Posterior cingulate gyrus (tissue), 11 donors: ENCODE measurements at places on chromosomes 5 and 9.

DNA sequence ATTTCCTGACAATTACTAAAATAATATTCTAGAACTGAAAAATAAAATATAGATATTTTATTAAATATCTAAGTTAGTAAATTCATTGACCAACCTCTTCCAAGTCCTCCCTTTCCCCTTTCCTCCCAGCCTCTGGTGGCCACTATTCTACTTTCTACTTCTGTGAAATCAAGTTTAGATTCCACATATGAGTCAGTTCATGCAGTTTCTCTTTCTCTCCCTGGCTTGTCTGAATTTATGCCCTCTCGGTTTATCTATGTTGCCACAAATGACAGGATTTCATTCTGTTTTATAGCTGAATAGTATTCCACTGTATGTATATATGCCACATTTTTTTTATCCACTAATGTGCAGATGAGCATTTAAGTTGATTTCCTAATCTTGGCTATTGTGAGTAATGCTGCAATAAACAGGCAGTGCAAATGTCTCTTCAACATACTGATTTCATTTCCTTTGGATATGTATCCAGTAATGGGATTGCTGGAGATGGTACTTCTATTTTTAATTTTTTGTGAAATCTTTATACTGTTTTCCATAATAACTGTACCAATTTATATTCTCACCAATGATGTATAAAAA is 52.3 kb downstream of the WDR36 start:
- no peak for DNase-seq

GRCh38 chr5:139374909-139375308 is 8.2 kb downstream of the SLC23A1 start:
- DNase-seq = no peak

DNA sequence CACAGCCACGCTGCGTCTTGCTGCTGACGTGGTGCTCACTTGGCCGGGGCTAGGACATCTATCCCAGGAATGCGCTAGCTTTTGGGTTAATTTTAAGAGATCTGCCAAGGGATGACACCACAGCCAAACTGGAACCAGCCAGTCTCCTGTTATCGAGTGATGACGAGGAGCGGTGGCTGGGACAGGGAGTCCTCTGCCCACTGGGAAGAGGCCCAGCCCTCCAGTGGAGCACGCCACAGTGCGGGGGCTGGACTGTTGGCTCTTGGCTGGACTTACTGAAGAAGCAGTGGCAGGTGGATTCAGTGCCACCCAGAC is 55.1 kb upstream of the PHYKPL start:
- no peak for DNase-seq

- no peak for DNase-seq
Observed at GRCh38 chr5:171355302-171355724, 32.3 kb upstream of the NPM1 start.

DNA sequence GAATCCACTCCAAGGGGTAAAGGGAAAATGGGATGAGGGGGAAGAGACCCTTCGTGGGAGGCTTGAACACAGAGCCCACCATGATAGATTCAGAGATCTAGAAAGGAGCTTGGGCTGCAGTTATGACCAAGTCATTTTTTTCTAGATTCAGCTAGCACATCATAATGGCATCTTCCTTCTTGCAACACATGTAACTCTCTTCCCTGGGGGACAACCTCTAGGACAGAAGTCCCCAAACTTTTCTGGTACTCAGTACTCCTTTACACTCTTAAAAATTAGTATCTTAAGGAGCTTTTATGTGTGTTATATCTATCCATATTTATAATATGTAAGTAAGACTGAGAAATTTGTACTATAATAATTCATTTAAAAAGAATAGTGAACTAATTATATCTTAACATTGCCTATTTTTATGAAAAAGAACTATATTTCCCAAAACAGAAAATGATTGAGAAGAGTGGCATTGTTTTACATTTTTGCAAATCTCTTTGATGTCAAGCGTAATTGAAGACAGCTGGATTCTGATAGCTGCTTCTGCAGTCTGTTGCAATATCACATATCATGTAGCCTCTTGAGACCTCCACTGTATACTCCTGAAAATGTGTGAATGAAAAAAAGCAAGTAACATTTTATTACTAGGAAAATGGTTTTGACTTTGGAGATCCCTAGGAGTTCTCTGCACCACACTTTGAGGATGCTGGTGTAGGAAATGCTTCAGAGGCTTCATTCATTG is 875 bp downstream of the ACO1 start:
- DNase-seq = no peak

DNA sequence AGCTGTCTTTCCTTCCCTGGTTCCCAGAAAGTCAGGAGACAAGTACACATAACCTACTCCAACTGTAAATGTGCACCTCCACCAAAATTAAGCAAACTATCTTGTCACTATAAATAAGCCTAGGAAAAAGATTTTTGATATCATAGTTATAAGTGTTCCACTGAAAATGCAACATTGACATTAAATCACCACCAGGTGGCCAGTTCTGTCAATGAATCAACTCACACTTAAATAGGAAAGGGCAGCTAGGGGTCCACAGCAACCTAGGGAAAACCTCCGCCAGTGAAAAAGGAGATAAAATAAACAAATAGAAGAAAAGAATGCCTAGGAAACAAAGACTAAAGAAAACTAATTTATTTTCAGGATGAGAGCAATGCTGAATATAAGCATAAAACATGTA is 243.0 kb upstream of the PTPRD start:
- DNase-seq = no peak

DNA sequence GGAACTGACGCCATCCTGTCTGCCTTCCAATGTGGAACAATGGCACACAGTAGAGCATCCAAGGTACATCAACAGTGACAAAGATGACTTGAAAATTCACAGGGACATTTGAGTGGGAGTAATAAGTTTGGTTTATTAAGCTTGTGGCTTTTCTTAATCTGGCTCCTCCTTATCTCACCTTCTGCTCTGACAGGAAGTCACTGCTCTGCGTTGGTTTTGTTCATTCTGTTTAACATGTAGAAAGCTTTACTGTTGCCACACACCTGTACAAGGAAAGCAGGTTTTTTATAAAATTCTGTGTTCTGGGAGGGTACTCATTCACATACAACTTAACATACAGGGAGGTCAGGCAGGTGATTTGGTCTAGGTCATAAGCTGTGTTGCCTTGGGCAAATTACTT is 1.6 kb upstream of the GZMK start:
- no peak for DNase-seq

GRCh38 chr5:74673011-74673790 is 11.8 kb upstream of the HEXB start:
- DNase-seq = peak; percentile 52

GRCh38 chr5:103862398-103862797 is 299.8 kb upstream of the NUDT12 start:
- no peak for DNase-seq

- DNase-seq = no peak
Observed at GRCh38 chr5:176341325-176342157, 20.0 kb downstream of the KIAA1191 start.

DNA sequence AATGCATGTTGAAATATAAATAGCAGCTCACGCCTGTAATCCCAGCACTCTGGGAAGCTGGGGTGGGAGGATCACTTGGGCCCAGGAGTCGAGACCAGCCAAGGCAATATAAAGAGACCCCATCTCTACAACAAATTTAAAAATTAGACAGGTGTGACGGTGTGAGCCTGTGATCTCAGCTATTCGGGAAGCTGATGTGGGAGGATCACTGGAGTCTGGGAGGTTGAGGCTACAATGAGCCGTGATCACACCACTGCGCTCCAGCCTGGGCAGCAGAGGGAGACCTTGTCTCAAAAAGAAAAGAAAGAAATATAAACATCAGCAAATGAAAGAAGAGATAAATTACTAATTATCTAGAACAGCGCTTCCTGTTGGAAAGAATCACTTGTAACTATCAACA is 105.0 kb downstream of the MAPKAP1 start:
- DNase-seq = no peak

- no peak for DNase-seq
Observed at GRCh38 chr5:84255315-84255714, 129.4 kb downstream of the EDIL3 start.

GRCh38 chr5:1031306-1031959 is 22.8 kb downstream of the NKD2 start:
- DNase-seq = no peak

GRCh38 chr9:120783602-120784047 is 9.6 kb downstream of the FBXW2 start:
- DNase-seq = no peak

DNA sequence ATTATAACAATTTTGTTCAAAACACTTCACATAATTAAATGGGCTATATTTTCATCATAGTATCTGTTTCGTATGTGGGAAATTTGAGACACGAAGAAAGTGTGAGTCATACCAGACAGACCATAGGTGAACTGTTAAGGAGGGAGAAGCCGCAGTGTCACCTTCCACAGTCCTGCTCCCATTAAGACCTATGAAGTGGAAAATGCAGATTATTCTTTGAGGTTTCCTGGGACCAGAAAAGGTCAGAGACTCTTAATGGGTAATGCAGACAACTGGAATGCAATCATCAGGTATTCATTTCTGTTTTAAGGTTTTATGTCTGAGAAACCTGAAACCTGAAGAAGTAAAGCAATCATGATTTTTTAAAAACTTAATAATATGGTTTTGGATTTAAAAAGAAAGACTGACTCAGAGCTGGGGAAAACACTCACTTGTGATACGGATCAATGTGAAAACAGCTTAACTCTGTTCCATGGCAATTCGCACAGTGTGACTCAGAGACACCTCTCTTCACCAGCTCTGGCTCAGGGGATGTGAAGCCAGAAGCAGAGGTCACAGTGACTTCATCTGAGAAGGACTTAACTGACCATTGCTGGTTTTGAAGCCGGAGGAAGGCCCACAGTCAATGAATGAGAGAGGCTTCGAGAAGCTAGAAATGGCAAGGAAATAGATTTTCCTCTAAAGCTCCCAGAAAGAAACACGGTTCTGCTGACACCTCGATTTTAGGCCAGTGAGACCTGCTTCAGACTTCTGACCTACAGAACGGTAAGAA is 17.2 kb upstream of the GCNT1 start:
- DNase-seq = no peak
